Frontal cortex (tissue), 4 donors: ENCODE measurements at places on chromosomes 5 and 9.

DNA sequence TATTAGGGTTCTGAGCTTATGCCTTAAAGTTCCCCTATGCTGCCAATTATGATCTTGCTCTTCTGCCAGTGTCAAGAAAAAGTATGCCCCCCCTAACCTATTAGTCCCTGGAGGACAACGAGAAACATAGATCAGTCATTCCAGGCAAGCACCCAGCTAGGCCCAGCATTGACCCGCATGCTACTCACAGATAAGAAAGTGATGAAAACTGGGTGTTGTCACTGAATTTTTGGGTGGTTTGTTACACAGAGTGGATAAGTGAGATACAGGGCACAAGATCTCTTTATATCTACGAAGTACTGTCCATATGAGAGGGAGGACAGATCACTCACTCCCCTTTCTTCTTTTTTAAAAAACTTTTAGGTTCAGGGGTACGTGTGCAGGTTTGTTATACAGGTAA is 6.4 kb upstream of the TEX48 start:
- DNase-seq = no peak

GRCh38 chr5:139762615-139763170 is 32.9 kb upstream of the PSD2 start:
- DNase-seq = no peak

- DNase-seq = no peak
Observed at GRCh38 chr5:72156946-72157624, 49.8 kb downstream of the MAP1B start.

DNA sequence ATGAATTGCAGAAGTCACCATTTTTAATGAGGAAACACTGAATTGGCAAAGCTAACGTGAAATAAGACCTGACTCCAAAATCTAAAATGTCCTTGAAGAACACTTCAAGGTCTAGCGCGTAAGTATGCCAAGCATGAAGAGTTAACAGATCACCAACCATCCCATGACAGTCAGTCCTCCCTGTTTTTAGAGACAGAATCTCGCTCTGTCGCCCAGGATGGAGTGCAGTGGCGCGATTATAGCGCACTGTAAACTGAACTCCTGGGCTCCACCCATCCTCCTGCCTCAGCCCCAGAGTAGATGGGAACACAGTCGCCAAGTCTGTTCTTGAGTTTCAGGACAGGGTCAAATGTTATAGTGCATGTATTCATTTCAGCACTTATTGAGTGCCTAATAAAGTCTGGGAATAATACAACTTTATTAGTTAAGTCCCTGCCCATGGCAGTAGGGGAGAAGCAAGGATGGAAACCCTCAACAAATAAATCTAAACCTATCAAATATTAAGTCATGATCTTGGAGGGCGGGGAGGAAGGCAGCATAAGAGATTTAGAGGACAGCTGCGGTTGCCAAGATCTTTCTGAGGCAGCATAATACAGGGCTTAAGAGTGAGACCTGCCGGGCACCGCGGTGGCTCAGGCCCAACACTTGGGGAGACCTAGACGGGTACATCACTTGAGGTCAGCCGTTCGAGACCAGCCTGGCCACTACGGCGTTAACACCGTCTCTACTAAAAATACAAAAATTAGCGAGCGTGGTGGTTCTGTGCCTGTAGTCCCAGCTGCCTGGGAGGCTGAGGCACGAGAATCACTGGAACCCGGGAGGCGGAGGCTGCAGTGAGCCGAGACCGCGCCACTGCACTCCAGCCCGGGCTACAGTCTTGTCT is 1.1 kb downstream of the ATPSCKMT start:
- no peak for DNase-seq

- DNase-seq = no peak
Observed at GRCh38 chr5:154388842-154389241, 57.0 kb upstream of the SAP30L start.

- DNase-seq = no peak
Observed at GRCh38 chr5:171926311-171926710, 80.1 kb downstream of the FBXW11 start.

- DNase-seq = no peak
Observed at GRCh38 chr9:16950051-16950450, 79.6 kb upstream of the BNC2 start.

- DNase-seq = no peak
Observed at GRCh38 chr9:77847626-77848025, 184.0 kb downstream of the GNAQ start.

DNA sequence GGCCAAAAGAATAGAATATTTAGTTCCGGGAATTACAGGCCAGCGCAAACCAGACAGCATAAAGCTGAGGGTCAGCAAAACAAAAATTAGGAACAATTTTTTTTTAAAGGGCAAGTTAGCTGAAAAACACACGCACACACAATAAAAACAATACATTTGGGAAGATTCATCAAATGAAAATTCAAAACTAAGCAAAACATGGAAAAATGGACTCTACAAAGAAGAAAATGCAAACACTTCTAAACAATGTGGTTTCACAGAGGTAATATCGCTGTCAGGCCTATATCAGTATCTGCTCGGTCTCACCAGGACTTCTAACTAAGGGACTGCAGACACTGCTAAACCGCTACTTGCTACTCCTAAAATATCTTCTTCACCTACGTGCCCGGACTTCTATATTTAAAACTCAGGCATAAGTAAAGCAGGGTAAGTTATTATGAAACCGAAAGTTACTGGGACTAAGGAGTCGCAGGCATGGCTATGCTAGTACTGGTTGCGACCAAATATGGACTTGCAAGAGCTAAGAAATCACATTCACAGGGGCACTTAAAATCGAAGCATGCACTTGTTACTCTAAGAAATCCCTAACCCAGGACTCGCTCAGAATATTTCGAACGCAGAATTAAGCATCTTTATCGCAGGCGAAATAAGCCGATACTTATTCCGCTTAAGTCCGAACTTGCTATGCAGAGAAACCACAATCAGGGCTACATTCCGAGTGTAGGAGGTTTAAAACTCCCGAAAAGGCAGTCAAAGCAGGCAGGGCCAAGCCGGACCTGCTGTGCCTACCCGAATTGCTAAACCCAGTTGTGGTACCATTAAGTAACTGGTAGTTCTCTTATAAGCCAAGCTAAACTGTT is 2.3 kb downstream of the ANXA2R start:
- DNase-seq = no peak

- DNase-seq = no peak
Observed at GRCh38 chr5:35852084-35852734, 4.5 kb upstream of the IL7R start.

GRCh38 chr9:124869466-124869985 is 7.6 kb downstream of the ARPC5L start:
- no peak for DNase-seq

GRCh38 chr5:161751265-161751664 is 65.7 kb downstream of the GABRA6 start:
- DNase-seq = no peak

DNA sequence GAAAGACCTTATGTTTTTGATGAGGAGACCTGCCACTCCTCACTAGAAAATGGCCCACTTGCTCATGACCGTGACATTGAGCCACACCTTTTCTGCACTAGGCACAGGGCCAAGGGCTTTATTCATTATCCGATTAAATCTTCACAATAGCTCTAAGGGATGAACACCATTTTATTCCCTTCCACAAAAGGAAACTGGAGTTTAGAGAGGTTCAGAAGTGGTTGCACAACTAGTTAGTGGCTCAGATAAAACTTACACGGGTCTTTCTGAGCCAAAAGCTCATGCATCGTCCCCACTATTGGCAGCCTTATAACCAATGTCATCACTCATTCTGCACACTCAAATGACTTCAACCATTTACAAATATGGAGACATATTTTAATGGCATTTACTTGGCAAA is 39.4 kb downstream of the SUSD1 start:
- DNase-seq = no peak

- DNase-seq = no peak
Observed at GRCh38 chr5:132302413-132302812, 8.2 kb downstream of the SLC22A4 start.

DNA sequence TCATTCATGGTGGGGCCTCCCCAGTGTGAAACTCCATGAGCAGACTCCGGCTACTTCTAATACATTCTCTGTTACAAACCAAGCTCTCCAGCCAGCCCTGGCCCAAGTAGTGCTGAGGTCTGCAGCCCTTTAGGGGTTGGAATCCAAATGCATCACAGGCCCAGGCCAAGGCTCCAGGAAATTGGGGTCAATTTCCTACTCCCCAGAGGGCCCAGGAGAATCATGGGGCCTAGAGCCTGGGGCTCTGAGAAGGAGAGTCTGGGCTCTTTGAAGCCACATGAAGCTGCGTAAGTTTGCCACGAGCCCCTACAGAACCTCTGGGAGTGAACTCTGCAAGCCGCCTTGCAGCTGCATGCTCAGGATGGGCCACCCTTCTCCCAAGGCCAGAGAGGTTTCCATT is 206.4 kb downstream of the PAPPA start:
- no peak for DNase-seq

- DNase-seq = no peak
Observed at GRCh38 chr5:3058942-3059341, 307.5 kb upstream of the IRX2 start.
